ENCODE measurements at places on chromosomes 7 and 10.
A peak's percentile ranks its signal among the peaks of the same experiment; 100 is the strongest.

DNA sequence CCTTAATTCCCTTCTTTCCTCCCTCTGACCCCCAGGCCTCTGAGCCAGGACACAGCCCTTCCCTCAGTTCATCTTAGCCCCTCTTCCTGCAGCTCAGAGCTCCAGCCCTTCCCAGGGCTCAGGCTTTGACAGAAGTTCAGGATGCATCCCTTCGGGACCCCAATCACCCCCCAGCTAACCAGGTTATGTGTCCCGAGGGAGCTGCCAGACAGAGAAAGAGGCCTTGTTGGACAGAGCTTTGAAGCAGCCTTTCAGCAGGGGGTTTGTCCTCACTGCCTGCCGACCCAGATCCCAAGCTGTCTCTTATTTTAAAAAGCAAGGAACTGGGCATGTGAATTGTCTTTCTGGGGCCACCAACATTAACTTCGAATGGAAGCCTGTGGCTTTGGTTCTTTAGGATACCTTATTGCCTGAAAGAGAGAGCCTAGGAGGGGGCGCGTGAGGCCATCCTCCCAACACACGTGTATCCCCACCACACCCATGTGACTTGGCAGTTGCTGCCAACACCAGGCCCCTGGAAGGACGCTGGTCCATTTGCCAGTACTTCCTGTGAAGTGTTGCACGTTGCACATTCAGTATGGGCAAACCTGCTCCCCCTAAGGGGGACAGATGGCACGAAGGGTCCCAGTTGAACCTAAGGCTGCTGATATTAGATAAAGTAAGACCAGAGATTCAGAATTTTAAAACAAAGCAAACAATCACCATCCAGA lies 858 bp downstream of the CCDC136 start:
- no peak for DNase-seq

DNA sequence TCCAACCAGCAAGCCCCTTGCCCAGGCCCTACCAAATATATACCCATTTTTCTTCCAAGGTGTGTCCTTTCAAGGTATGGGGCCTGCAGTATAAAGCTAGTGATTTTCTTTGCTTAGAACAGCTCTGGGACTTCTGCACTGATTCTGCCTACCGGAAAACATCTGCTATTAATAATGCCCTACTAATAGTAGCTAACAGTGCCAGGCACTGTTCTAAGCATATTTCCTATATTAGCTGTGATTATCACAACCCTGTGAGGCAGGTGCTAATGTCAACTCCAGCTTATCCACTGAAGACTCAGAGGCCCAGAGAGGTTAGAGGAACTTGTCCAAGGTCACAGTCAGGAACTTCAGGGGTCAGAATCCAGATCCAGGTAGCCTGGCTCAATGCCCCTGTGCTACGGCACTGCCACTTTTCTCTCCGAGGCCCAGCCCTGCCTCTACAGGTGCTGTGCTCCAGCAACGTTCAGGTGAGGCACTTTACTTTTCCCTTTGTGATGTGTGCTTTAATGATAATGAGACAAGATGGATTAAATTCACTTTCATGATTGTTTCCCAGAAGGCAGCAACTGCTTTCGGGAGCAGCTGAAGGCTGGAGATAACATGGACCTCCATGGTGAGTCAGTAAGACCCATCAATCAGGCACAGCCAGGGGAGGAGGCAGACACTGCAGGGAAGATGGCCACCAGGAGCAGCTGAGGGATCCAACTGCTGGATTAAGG lies 26.7 kb downstream of the TAS2R41 start:
- DNase-seq = no peak

DNA sequence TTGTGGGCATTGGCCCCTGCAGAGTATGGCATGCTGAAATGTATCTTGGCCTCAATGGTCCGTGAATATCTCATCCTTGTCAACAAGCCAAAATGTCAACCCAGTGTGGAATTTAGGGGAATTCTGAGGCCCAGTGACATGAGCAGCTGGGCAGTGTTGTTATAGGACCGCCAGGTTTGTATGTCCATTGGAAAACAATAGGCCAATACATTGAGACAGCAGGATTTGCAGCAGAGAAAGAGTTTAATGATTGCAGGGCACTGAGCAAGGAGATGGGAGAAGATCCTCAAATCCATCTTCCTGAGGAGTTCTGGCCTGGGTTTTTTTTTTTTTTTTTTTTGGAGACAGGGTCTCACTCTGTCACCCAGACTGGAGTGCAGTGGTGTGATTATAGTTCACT lies 95.7 kb upstream of the BAIAP2L1 start:
- no peak for DNase-seq

DNA sequence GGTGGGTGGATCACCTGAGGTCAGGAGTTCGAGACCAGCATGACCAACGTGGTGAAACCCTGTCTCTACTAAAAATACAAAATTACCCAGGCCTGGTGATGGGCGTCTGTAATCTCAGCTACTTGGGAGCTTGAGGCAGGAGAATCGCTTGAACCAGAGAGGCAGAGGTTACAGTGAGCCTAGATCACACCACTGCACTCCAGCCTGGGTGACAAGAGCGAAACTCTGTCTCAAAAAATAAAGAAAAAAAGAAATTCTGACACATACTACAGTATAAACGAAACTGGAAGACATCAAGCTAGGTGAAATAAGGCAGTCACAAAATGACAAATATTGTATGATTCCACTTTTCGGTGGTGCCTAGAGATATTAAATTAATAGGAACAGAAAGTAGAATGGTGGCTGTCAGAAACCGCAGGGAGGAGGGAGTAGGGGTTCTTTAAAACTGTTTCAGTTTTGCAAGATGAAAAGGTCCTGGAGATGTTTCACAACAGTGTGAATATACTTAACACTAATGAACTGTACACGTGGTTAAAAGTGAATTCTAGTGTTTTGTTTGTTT lies 23.2 kb downstream of the PILRA start:
- peak; percentile 47 for DNase-seq

DNA sequence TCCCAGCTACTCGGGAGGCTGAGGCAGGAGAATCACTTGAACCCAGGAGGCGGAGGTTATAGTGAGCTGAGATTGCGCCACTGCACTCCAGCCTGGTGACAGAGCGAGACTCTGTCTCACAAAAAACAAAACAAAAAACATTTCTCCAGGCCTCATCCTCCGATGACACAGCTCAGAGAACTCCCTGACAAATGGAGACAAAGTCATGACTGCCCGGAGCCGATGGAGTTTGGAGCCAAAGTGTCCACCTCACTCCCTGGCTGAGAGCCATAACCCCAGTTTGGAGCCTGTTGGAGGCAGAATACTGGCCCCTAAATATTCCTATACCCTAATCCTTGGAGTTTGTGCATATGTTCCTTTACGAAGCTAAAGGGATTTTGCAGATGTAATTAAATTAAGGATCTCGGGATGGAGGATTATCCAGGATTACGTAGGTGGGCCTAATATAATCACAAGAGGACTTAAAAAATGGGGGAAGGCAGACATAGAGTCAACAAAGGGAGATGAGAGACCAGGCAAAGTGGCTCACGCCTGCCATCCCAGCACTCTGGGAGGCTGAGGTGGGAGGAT lies 22.7 kb downstream of the SSC4D start:
- no peak for DNase-seq

GRCh38 chr7:13673290-13673689 lies 316.2 kb downstream of the ETV1 start:
- DNase-seq = no peak

- DNase-seq = no peak
Measured at GRCh38 chr10:76337641-76338040, 906.2 kb downstream of the LRMDA start.

- DNase-seq = no peak
Measured at GRCh38 chr7:133563251-133563650, 310.4 kb downstream of the EXOC4 start.

GRCh38 chr10:4176500-4177281 lies 391.7 kb upstream of the KLF6 start:
- no peak for DNase-seq

DNA sequence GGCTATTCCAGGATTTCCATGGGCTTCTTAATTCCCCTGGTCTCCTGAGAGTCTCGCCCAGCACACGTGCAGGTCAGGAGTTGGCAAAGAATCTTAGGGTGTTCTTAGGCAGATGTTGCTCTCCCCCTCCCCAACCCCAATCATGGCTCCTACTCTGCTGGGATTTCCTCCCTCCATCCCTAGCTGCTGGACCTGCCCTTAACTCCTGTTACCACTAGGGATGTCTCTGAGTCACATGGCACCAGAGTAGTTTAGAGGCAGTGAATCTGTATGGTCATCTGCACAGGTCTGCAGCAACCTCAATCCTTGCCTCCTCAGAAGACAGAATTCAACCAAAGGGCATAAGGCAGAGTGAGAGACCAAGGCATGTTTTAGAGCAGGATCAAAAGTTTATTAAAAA lies 51.8 kb upstream of the CHST3 start:
- no peak for DNase-seq

GRCh38 chr10:71975871-71976725 lies 11.9 kb downstream of the CHST3 start:
- no peak for DNase-seq

DNA sequence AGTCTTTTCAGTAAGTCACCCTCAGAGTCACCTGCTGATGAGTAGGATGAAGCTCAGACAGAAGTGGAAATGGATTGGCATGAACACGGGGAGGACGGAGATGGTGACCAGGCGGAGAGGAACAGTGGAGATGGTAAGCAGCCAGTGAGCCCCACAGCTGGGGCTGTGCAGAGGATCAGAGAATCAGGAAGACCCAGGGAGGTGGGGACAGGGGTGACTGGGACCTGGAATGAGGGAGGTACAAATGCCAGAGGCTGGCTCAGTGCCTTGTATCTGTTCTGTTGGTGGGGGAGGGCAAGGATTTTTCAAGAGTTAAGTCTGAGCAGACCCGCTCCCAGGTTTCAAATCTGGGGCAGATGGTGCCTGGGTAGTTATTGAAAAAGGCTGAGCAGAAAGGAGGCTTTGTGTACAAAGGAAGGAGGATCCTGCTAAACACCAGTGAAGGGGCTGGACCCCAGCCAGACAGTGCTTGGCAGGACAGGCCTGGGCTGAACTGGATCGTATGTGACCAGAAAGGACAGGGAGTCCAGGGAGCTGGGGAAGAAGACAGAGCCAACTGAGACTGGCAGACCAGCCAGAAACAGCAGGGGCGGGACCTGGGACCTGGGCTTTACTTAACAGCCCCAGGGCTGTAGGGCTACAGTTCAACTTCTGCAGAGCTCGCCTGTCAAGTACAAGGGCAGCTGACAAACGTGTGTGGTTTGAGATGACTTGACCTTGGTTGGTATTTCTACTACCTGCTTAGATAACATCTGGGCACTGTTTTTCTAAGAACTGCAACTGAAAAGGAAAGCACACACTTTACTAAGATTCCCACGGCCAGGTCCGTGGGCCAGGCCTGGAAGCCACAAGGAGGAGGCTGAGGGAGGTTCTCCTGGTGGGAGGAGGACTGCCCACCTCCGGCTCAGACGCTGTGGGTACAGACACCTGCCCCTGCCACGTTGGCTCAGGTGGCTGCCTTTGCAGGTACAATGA lies 13.2 kb upstream of the FRMPD2 start:
- no peak for DNase-seq

- DNase-seq = no peak
Measured at GRCh38 chr7:103870664-103871063, 118.8 kb downstream of the RELN start.

GRCh38 chr10:77616766-77617165 lies 20.8 kb downstream of the KCNMA1 start:
- DNase-seq = no peak

DNA sequence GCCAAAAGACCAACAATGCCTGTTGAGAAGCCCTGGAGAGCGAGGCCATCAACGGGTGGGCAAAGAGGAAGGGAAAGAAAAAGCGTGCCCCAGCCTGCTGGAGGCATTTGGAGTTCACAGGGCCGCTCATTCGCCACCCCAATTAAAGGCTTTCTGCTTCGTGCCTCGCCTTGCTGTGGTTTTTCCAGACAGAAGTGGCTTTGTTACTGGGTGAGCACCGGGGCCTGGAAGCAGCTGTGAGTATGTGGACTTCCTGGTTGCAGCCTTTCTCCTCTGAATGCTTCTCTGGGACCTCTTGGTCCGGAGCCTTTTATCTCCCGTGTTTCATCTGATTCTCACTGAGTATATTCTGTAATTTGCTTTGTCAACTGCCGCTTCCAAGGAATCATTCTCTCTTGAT lies 118.1 kb upstream of the EGR2 start:
- DNase-seq = no peak

DNA sequence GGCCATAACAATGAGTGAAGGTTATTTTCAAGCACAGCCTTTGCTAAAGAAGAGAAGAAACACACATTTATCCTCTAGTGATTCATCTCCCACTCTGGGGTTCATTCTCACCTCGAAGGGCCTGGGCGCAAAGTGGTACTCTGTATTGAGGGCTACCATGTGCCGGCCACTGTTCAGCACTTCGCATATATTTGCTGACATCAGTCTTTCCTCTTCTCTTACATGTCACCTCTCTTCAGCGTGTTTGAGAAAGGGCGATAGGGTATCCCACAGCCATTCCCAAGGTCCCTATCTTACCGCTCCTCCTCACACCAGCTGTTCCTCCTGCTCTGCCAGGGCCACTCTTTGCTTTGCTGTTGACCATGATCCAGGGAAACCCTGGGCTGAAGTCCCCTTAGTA lies 48.8 kb upstream of the ECHDC3 start:
- DNase-seq = no peak

GRCh38 chr10:82813856-82814255 lies 938.9 kb downstream of the NRG3 start:
- no peak for DNase-seq

- no peak for DNase-seq
Measured at GRCh38 chr7:38920731-38921130, 11.7 kb upstream of the VPS41 start.

DNA sequence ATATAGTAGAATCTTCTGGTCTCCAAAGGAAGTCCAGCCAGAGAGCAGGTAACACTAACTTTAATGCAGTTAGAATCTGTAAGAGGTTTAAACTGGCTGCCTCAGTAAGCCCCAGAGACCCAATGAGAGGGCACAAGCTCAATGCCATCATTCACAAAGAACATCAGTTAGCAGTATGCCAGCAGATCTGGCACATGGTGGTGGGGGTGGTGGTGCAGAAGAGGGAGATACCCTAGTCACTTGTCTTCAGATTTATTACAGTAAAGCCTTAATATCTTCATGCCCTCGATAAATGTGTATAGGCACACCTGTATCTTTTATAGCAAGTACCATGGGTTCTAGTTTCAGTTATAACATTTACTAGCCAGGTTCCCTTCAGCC lies 86.2 kb downstream of the SORBS1 start:
- DNase-seq = no peak

DNA sequence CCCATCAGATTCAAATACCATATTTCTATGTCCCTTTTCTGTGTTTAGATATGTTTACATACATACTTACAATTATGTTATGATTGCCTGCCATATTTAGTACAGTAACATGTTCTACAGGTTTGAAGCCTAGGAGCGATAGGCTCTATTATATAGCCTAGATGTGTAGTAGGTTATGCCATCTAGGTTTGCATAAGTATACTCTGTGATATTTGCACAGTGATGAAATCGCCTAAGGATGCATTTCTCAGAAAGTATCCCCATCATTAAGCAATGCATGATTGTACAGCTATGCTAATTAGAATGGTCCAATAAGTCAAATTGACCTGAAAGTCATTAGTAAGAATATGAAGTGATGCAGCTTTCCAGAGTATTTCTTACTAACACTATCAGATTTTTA lies 1171.7 kb upstream of the LRRTM3 start:
- DNase-seq = no peak

All from stimulated activated CD4-positive, alpha-beta T cell treated with anti-CD3 and anti-CD28 coated beads, TNF-alpha, amount 100 ng/mL, for 48 hours (primary cell).